ENCODE measurements at places on chromosomes 11 and 22. TPM values are rescaled to one million over a fixed set of nuclear protein-coding genes. Genes with fewer than 3 reads are reported as not detected.
A peak's percentile ranks its signal among the peaks of the same experiment; 100 is the strongest.

- no peak for DNase-seq
These were observed 63.6 kb downstream of the FDX1 start for GRCh38 chr11:110493346-110493745.

GRCh38 chr11:94885133-94885532, 88.2 kb downstream of the CWC15 start:
- DNase-seq: peak; percentile 54

API5 gene
- 81.3 TPM for total RNA-seq

DNA sequence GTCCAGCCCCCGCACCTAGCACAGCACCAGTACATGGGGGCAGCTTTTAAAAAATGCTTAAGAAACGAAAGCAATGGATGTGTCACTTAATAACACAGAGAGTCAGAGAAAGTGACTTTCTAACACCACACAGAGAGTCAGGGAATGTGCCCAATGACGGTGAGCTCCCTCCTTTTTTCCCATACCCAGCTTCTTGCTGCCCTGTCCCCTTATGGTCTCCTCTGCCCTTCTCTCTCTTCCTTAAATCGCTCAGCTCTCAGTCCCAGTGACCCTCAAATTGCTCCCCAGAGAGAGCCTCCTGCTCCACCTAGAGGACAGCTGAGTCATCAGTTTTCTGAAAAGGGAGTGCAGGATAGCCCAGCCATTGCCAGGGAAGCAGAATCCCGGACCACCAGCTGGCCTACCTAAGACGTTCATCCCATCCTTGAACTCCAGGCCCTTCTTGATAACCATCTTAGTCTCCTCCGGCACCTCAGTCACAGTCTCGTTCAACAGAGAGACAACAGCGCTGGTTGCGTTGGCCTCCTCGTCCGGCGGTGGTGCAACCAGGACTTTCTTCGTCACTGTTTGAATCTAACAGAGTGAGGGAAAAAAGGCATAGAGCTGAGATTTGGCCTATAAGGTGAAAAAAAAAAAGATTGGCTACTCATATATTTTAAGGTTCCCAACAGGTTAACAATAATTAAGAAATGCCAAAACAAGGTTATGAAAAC, 113.5 kb downstream of the SLC1A2 start:
- DNase-seq: peak; percentile 37

- no peak for DNase-seq
These were observed 65.1 kb downstream of the C11orf65 start for GRCh38 chr11:108402241-108402640.

GRCh38 chr22:41526226-41526829, 17.9 kb downstream of the POLR3H start:
- DNase-seq: no peak

DNA sequence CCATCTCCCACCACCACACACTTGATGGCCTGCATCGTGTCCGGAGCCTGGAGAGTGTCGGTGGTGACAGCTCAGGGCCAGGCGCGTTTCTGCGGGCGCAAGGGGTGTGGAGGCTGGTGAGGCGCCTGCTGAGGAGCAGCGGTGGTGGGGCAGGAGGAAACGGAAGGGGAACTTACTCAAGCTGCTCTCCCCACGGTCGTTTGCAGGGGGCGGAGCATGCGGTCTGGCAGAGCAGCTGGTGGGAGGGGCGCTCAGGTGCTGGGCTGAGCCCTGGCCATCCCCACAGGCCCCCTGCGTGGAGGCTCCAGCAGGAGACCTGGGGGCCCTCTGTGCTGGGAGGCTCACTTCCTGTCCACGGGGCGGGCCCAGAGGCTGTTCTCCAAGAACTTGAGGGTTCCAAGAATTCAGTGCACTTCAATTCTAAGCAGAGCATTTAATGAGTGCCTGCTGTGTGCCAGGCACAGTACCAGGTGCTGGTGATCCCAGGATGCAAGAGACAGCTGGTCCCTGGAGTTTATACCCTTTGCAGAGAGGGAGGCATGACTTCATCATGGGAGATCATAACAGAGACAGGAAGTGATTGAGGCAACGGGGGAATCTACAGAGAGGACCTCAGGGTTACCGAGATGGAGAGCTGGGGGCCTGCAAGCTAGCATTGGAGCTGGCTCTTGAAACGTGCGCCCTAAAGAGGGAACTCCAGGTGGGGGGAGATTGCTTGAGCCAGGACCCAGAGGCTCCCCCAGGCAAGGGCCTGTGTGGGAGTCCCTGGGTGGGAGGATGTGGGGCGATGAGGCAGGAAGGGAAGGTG, at the start of gene RAC2:
Gene RAC2 (minus strand): TSS at position 156 of the 808 bp plus-strand sequence. CDS start 121 bp downstream, at position 35.
- DNase-seq: peak; percentile 92

- no peak for DNase-seq
These were observed 9.4 kb downstream of the RTN4R start for GRCh38 chr22:20258584-20259326.

DNA sequence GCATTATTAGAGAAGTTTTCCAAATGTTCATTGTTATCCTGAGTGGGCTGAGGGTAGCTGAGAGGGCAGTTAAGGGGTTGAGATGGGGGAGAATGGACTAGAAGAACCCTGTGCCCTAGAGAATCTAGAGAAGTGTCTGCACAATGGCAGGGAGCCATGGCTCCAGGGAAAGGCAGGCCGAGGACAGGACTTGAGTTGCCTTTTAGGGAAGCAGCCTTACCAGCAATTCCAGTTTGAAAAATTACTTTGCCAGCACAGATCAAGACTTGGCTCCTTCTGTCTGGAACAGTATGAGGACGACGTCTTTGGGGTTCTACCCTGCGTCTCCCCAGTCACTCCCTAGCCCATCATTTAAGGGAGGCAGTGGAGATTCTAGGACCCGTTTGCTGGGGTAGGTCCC, 25.7 kb upstream of the MICAL3 start:
- DNase-seq: no peak

DNA sequence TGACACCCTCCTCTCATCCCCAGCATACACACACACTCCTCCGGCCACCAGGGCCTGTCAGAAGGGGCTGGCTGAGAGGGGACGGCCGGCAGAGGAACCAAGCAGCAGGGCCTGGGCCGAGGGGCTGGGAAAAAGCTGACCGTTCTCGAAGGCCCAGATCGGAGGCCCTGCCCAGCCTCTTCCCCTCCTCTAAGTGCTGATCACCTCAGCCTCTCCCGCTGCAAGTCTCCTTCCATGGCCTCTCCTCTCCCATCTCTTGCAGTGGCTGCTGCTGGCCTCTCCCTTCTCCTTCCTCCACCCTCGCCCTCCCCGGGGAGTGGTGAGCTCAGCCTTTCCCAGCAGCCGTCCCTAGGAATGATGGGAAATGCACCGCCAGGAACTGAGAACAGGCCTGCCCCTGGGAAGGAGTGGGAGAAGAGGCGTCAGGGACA, 39.6 kb downstream of the ARRB1 start:
- peak; percentile 66 for DNase-seq

DNA sequence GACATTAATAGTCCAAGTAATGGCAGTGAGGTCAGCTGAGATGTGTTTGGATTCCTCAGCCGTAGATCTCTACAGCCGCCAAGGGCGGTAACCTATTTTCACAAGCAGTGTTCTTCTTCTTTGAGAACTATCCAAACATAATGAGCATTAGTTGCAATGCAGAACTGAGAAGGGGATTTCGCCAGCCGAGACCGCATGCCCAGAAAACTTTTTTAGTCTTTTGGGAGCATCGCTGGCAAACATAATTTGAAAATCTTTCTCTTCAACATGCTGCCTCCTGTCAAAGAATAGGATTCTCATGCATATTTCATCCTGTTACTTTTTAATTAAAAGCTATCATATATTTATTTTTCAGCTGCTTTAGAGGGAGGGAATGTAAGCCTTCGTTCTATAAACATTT, 81.4 kb upstream of the SEZ6L start:
- no peak for DNase-seq

MEI1 gene
- 0.42 TPM for total RNA-seq

DNA sequence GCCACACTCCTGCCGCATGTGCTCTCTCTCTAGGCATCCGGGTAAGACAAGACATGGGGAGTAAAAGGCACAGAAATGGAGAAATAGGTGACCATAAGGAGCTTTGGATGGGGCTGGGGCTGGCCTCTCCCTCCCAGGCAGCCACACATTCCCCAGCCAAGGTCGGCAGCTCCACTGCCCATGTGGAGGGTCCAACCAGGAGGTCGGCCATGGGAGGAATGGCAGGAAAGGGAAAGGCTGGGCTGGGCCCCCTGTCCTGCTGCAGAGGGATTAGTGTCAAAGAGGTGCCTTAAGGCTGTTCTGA, 460 bp upstream of the MUC5AC start:
- DNase-seq: no peak

DNA sequence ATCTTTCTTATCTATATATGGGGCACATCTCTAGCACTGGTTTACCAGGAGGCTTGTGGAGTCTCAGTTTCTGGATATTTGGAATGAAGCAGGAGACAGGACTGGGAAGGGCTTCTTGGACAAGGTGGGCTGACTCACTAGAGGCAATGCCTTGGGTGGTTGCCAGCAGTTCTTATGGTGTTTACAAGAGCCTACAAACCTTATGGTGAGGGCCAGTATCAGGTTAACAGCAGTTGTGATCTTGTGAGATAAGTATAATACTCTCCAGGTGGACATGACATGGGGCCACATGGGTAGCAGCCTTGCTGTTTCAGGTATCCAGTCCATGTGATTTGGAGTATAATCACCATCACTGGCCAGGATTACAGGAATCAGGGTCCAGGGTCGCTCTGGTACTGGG, 10.2 kb downstream of the FUT4 start:
- peak; percentile 58 for DNase-seq

CAT gene
- total RNA-seq: 32.3 TPM

MMP13 gene
- total RNA-seq: not detected
